ENCODE measurements at places on chromosomes 6 and 20. TPM values are rescaled to one million over a fixed set of nuclear protein-coding genes. Genes with fewer than 3 reads are reported as not detected.

The SIRPB2 gene
- total RNA-seq = not detected

The CGAS gene
- 46.7 TPM for total RNA-seq

The CASS4 gene
- total RNA-seq = 4.6 TPM

DNA sequence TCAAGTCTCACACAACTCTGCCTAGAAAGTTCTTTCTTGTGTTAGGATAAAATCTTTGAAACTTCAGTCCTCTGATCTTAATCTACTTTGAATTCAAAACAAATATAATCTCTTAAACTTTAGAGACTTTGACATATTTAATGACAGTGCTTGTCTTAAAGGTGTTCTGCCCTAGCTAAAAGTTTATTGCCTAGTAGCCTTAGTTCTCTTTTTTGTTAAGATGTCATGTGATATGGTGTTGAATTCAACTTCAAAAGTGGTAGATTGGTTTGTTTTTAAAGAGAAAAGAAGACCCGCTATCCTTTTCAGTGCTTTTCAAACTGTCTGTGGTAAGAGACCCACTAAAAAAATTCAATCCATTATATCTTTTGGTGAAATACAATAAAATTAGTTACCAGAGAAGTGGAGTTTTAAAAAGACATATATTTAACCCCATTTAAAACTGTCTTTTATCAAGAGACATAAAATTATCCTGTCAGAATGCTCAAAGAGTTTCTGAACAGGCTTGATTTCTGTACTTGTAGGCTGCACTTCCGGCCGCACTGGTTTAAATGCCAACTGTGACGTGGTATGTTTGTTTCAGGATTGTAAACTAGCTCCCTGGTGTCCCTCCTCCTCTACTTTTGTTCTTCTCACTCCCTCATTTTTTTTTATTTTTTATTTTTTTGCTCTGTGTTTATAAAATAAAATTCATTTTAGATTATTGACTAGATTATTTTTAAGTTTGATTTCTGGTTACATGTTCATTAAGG is 76.5 kb downstream of the QKI start:
- no peaks in the 10 kb centered on the region for H3K27me3 ChIP-seq
- H3K36me3 ChIP-seq = no peaks in the 10 kb centered on the region
- DNase-seq = no peak
- H3K27ac ChIP-seq = peak overlapping the region; percentile 63

DNA sequence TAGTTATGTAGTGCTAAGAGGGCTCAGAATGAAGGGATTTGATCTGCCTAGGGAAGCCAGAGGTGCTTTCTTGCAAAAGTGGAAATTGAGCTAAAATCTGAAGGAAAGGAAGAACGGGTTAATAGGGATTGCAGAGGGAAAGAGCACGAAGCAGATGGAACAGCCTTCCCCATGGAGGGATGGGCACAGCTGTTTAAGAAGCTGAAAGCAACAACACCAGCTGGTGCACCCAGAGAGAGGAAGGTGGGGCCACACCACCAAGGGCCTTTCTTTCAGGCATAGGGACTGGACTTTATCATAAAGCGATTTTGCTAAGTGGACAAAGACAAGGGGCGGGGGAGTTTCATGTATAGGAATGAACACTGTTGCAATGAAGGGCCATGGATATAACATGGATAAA is 65.8 kb upstream of the SNRPB2 start:
- peaks cover 7% of the 10 kb centered on the region for H3K27me3 ChIP-seq
- H3K4me1 ChIP-seq = no peaks in the 10 kb centered on the region
- no peak overlapping the region for H3K4me3 ChIP-seq
- H3K27ac ChIP-seq = no peak overlapping the region
- DNase-seq = no peak
- H3K36me3 ChIP-seq = no peaks in the 10 kb centered on the region

GRCh38 chr20:31494131-31494530 is 19.0 kb downstream of the REM1 start:
- no peaks in the 10 kb centered on the region for H3K36me3 ChIP-seq
- H3K4me1 ChIP-seq = no peaks in the 10 kb centered on the region
- H3K27me3 ChIP-seq = peaks cover 24% of the 10 kb centered on the region
- no peak overlapping the region for H3K4me3 ChIP-seq

DNA sequence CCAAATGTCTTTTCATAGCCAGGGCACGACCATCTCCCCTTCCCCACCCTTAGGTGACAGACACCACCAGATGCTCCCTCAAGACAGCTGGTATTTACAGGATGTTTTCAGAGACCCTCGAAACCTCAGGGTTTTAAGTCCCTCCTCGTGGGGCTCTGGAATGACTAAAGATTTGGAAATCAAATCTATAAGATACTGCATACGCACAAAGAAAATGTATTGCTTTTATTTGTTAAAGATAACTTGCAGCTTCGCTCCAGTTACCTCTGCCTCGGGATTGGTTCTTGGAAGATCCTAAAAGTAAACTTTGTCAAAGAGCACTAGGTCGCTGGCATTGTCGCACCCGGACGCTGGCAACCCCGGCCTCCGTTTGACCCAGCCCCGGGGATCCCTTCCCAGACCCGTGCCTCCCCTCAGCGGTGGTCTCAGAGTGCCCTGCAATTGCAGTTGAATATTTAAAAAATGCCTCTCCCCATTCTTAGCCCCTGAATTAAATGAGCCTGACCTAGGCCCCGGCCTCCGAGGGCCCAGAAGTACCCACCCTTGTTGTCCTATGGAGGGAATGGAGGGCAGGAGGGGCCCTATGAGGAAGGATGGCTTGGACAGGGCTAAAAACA is 7.1 kb downstream of the PAX1 start:
- H3K4me1 ChIP-seq = no peaks in the 10 kb centered on the region
- H3K4me3 ChIP-seq = no peak overlapping the region
- DNase-seq = no peak
- peaks cover 81% of the 10 kb centered on the region for H3K27me3 ChIP-seq
- H3K27ac ChIP-seq = no peak overlapping the region

Measured in activated T-helper 2 cell treated with anti-CD3 and anti-CD28 coated beads, Interferon-gamma antibody, Interleukin-2, Interleukin-4, amounts not matched to agents 10 μg/mL and 5 μg/mL and 100 μg/mL, durations not matched to agents 14 hours and 24 hours and 36 hours (primary cell).